ENCODE measurements at places on chromosomes 2 and 18. TPM values are rescaled to one million over a fixed set of nuclear protein-coding genes. Genes with fewer than 3 reads are reported as not detected.

Gene SLC38A11
- total RNA-seq, result not detected

GRCh38 chr2:53636596-53636995 is 131.0 kb upstream of the CHAC2 start:
- no peak for DNase-seq

DNA sequence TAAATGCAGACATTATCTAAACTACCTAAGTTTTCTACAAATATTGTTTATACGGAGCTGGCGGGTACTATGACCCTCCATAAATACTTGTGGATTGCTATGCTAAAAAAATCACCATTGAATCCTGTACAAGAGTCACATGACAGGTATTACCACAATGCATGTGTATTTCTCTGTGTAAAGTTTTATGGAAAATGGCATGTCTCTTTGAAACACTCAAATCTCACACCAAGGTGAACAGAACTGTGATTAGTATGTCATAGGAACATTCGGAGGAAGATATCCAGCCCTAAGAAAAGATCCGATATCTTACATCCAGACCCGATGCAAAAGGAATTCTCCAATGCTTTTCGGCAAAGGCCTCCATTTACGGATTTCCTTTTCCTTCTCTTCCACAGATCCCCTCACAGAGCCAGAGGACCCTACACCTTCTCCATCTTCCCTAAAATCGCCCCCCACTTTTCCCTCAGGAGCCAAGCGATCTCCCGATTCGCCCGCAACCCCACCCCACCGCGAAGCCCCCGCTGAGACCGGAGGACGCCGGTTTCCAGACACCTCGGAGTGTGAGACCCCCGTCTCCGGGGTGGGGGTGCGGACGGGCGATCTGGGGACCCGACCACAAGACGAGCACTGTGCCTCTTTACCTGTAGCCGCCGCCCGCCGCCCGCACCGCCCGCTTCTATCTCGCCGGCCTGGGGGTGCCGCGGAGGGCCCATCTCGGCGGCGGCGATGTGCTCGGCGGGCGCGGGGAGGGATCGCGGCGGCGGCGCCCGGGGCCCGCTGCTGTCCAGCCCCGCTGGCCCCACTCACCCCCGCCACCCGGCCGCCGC is 1.2 kb downstream of the SAP130 start:
- no peak for DNase-seq

DNA sequence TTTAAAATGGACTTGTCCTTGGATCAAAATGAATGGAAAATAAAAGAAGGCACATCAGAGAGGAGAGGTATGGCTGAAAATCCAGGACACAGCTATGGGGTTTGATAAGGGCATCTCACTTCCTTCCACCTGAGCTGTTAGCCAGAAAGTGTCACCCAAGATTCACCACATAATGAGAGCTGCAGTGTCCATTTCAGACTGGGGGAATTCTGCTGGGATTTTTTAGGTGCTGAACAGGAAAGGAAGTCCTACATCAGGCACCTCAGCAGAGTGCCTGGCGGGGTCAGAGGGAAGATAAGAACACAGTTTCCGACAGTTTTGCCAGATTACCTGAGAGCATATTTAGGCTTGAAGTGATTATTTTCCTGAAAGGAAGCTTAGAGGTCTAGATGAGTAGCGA is 187.6 kb upstream of the HNMT start:
- DNase-seq, result no peak

- no peak for DNase-seq
Observed at GRCh38 chr18:11994703-11995444, 13.6 kb downstream of the IMPA2 start.

Gene NR4A2
- 2.0 TPM for total RNA-seq
